ENCODE measurements at places on chromosomes 7 and 10.

DNA sequence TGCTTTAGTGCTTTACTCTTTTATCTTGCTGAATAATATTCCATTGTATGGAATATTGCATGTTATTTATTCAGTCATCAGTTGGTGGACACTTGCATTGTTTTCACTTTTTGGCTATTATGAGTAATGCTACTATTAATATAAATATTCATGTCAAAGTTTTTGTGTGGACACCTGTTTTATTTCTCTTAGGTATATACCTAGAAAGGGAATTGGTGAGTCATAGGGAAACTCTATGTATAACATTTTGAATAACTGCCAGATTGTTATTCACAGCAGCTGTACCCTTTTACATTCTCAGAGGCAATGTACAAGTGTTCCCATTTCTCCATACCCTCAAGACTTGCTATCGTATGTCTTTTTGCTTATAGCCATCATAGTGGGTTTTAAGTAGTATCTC is 268.7 kb downstream of the SEMA3A start:
- no peak for DNase-seq

GRCh38 chr7:29891766-29892165 is 85.5 kb downstream of the WIPF3 start:
- no peak for DNase-seq

DNA sequence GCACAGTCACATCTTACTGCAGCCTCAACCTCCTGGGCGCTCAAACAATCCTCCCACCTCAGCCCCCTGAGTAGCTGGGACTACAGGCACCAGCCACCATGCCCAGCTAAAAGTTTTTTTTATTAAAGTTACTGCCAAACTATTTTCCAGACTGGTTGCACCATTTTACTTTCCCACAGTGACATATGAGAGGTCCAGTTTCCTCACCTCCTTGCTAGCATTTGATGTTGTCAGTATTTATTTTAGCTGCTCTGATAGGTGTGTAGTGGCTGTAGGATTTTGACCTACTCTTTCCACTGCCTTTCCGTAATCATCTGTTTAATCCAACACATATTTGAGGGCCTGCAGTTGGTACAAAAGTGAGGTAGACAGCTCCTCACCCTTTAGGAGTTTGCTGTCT is 5.4 kb upstream of the UBE3C start:
- no peak for DNase-seq

DNA sequence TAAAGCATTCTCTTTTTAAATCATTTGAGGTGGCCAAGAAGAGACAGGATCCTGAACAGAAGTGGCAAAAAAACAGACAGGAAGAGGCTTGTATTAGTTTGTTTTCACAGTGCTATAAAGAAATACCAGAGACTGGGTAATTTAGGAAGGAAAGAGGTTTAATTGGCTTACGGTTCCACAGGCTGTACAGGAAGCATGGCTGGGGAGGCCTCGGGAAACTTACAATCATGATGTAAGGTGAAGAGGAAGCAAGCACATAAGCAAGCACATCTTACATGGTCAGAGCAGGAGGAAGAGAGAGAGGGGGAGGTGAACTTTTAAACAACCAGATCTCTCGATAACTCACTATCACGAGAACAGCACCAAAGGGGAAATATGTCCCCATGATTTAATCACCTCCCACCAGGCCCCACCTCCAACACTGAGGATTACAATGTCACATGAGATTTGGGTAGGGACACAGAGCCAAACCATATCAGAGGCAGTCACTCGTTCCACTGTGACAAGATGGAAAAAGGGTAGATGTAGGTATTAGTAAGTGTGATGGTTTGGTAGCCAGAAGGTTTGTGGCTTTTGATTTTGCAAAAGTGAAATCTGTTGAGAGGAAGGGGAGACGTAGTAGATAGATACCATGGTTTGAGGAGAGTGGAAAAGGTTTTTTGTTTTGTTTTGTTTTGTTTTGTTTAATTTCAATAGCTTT is 5.1 kb downstream of the MSRB2 start:
- DNase-seq, result no peak

DNA sequence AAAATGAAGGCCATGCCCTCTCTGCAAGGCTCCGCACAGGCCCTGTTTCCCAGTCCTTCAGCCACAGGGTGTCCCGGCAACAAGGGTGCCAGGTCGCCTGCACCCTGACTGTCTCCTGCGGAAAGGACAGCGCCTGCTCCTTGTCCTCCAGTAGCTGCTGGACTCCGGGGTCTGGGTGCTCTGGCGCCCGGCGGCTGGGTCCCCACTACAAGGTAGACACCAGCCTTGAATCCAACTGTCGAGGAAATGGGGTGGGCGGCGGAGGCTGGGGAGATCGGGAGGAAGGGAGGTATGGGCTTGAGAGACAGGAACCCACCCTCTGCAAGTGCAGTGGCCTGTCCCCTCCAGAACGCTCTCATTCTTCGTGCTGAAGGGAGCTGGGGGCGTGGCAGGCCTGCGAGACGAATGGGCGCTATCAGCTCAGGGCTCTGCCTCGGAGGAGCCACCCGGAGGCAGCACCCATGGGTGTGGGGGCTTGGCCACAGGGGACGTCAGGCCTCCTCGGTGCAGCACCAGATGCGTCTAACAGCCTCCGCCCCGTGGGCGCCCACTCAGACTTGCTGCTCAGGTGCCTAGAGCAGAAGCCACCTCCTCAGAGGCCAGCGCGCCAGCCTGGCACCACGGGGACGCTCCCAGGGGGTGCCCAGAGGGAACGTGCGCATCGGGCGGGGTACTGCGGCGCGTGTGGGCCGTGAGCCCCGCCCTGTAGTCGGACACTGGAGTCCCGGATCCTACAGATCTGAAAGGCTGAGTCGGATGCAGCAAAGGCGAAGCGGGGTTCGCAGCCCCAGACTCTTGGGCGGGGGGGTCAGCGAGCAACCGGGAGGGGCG is 15.6 kb downstream of the ADAM8 start:
- no peak for DNase-seq

- DNase-seq, result no peak
Measured at GRCh38 chr10:102467971-102468438, 16.7 kb upstream of the C10orf95 start.

DNA sequence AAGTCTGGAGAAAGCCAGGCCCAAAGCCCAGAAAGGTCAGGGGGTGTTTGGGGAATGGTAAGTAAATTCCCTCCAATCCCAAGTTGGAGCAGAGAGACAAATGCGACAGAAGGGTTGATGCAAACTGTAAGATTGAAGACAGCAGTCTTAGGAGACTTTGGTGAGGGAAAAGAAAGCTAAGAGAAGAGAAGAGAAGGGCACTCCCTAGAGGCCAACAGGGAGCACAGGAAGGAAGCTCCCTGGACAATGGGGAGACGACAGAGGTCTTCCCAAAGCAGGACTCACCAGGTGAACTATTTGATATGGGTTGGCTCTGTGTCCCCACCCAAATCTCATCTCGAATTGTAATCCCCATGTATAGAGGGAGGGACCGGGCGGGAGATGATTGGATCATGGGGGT is 151.5 kb downstream of the KIF20B start:
- DNase-seq, result no peak

DNA sequence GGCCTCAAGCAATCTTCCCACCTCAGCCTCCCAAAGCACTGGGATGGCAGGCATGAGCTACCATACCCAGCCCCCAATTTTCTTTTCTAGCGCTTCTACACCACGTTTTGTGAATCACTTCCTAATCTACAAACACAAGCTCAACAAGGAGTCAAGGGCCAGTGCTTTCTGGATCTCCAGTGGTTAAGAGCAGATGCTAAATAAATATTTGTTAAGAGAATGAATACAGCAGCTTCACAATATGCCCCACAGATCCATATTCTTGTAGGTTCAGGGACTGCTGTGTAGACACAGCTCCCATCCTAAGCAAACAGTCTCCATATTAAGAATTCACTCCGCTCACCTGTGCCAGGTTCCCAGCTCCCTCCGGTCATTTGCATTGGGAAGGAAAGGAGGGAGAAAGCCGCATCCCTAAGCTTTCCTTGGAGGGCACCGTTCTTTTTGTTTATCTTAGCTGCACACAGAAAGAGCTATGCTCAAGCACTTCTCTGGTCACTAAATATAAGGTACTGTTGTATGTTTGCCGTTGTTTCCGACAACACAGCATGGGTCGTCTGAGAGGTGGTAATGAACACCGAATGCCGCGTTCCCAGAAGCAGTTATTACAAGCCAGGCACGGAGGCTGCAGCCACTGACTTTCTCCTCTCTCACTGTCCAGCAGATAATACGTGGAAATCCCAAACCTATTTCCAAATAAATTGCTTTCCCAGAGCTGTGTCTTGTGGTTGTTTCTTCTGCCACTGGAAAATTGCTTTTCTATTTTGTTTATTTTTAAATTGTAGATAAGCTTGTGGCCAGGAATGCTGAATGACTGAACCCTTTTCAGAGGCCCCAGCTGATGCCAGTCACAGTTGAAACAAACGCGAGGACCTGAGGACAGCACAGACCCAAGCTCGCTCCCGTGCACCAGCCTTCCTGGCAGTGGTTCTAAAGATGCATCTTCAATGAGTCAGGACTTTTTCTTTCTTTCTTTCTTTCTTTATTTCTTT is 217.1 kb downstream of the PRPF18 start:
- no peak for DNase-seq
